Cerebellar cortex (tissue), 1 donor: ENCODE measurements at places on chromosomes 2 and 18.

DNA sequence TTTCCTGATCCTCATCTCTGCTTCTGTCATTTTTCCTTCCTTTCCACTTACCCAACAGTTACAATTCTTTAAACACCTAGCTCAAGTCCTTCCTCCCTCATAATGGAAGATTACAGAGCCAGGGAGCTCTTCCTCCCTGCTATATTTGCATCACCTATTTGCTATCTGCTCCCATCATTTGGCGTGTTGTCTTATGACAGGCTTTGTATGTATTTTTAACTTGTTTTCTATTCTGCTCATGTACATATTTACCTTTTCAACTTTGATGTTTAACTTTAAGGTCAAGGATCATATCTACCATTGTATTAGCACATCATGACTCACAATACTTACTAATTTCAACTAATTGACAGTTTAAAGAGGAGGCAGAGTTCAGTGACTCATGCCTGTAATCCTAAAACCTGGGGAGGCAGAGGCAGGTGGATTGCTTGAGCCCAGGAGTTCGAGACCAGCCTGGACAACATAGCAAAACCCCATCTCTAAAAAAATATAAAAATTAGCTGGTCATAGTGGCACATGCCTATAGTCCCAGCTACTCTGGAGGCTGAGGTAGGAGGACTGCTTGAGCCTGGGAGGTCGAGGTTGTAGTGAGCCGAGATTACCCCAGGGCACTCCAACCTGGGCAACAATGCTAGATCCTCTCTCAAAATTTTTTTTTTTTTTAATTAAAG lies 308.0 kb upstream of the STON1 start:
- DNase-seq = no peak

- no peak for DNase-seq
Measured at GRCh38 chr18:22348521-22349316, 69.0 kb downstream of the CTAGE1 start.

DNA sequence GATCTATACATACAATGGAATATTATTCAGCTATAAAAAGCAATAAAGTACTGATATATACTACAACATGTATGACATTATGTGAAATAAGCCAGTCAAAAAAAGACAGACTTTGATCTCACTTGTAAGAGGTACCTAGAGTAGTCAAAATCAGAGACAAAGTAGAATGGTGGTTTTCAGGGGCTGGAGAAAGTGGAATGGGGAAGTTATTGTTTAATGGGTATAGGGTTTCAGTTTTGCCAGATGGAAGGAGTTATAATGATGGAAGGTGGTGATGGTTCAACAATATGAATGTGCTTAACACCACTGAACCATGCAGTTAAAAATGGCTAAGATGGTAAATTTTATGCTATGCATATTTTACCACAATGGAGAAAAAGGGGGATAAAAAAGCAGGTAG lies 6.3 kb downstream of the COBLL1 start:
- no peak for DNase-seq

GRCh38 chr18:9082711-9083510 lies 19.6 kb upstream of the NDUFV2 start:
- no peak for DNase-seq

GRCh38 chr2:53104263-53104662 lies 663.3 kb upstream of the CHAC2 start:
- no peak for DNase-seq
